NCI-H510A (cell line): ENCODE measurements at places on chromosomes 2 and 18.

- DNase-seq, result no peak
These were observed 24.0 kb upstream of the SIGLEC15 start for GRCh38 chr18:45801416-45802004.

DNA sequence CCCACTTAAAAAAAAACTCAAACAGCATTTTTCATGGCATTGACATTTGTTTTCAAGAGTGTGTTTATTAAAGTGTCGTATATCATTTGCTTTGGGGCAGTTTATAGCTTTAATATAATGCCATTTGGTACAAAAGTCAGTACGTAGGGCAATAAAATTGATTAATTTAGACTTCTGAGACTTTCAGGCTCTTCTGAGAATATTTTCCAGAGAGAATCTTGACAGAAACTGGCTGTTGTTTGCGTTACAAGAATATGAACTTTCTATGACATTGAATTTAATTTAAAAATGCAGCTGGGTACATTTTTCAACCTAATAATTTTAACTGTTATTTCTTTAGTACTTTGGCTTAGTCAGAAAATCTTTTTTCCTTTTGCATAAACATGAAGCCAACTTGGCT lies 98.9 kb downstream of the RNF144A start:
- DNase-seq, result no peak

- DNase-seq, result no peak
These were observed 10.4 kb downstream of the FEZ2 start for GRCh38 chr2:36587556-36587955.

GRCh38 chr2:47876912-47877311 lies 29.4 kb downstream of the FBXO11 start:
- no peak for DNase-seq

DNA sequence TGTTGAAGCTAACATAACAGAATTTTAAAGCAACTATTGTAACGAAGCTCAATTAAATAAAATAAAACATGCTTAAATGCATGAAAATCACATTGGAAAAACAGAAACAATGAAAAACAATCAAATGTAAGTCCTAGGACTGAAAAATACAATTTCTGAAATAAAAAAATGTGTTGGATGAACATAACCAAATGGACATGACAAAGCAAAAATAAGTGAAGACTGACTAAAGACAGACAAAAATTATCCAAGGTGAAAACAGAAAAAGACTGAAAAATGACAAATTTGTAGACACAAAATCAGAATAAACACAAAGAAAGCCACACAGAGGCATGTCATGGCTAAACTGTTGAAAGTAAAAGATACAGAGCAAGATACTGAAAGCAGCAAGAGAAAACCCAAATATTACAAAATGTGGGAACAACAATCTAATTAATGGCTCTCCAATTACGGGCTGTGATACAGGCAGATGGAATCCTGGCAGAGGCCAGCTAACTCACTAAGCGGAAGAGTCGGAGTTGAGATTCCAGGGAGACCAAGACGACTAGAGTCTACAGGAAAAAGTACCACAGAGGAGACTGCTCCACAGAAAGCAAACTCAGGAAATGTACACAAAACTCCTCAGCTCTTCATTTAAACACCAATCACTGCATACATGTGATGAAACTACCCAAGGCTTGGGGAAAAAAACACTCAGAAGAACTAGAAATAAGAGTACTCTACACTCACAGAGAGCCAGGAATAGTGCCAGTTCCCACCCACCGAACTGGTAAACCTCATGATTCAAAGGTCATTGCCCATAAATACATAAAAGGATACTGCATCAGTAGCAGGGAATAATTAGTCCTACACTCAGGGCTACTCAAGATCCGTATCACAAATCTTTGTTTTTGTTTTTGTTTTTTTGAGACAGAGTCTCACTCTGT lies 83.6 kb downstream of the ATAD2B start:
- no peak for DNase-seq

DNA sequence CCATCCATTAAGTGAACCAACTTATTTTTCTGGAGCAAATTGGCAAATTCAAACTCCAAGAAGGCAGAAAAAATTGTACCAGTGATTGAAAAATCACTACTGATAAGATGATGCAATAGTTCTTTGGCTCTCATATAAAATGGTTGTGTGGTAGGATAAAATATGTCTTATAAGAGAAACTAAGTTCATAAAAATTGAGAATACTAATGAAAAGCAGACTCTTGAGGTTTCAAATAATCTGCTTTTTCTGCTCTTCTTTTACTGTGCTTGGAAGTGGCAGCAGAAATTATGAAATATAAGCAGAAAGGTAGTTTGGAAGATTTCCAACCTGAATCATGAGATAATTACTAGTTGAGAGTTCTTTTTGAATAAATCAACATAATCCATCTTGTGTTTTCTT lies 61.9 kb downstream of the PPP1R1C start:
- DNase-seq, result no peak

GRCh38 chr2:47599171-47599570 lies 183.8 kb upstream of the MSH6 start:
- DNase-seq, result no peak

DNA sequence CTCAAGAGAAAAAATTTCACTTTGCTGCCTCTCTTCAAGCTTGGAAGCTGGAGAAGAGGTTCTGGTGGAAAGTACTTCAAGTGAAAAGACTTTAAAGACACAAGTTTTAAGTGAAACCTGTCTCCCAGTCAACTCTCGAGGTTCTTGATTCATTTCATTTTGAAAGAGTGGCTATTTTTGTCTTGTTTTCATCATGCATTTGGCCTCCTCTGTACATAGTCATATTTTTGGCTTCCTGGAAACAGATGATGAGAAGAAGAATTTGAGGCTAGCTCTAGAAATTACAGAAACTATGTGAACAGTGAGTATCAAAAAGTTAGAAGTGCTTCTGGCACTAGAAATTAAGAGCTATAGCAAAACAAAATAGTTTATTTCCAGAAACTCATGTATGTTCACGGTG lies 124.8 kb downstream of the DTNA start:
- no peak for DNase-seq

GRCh38 chr18:24060644-24061043 lies 46.1 kb downstream of the TTC39C start:
- no peak for DNase-seq

- DNase-seq, result no peak
These were observed 680.4 kb downstream of the TDRD15 start for GRCh38 chr2:21804151-21804550.

DNA sequence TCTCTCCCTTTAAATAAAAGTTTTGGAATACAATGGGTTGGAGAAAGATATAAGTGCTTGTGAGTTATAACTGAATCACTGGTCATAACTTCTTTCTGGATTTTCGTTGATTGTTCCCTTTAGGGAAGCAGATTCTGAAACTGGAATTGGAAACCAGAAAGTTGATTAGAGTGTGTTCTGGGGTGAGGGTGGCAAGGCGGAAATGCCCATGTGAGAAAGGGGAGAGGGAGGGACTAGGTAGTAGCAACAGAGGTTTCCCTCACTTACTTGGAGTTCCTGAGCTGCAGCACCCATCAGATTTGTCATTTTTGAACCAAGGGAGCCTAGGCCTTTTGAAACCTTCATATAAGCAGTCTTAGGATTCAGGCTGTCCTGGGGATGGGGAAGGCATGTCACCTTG lies 453.4 kb downstream of the KCNJ3 start:
- no peak for DNase-seq

DNA sequence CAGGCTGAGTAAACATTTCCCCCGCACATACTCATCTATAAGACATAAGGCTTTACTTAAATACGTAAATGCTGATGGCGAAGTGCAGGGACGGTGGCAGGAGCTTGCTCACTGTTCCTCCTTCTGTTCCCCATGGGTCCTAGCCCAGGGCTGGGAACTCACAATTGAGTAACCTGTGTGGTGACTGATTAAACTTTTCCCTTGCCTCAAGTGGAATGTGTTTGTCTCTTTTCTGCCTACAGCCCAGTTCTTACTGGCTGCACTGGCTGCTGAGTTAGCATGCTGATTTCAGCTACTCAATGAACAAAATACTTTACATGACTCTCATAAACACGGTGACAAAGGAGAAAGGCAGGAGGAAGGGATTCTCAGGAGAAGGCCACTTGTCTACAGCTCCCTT lies 87.3 kb downstream of the MARCO start:
- no peak for DNase-seq

- no peak for DNase-seq
These were observed 409.2 kb downstream of the CDH7 start for GRCh38 chr18:66160007-66160406.

DNA sequence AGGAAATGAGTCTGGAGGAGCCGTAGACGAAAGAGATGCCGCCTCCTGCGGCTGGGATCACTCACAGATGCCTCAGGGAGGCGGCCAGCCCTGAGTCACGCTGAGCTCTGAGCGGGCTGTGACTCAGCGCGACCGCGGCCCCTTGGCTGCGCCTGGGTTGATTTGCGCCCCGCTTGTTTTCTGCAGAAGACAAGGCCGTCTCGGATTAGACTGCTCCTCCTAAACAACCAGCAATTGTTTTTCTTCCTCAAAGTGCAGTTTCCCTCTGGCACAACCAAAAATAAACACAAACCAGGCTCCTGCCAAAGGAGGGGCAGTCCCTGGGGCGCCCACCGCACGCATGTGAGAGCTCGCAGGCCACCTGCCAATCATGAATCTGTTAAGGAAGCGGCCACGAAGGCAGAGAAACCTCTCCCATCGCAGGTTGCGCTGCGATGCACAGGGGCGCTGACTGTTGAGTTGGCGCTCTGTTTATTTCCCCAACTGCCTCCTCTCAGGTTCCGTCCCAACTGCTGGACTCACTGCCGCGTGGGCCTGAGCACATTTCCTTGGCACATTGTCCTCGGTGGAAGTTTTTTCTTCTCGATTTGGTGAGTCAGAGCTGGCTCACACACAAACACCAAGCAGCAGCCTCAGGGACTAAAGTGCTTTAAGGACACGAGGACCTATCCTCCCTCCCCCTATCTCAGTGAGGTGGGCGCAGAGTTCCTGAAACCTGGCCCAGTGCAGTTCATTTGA lies 85.2 kb upstream of the NDUFV2 start:
- DNase-seq, result no peak

DNA sequence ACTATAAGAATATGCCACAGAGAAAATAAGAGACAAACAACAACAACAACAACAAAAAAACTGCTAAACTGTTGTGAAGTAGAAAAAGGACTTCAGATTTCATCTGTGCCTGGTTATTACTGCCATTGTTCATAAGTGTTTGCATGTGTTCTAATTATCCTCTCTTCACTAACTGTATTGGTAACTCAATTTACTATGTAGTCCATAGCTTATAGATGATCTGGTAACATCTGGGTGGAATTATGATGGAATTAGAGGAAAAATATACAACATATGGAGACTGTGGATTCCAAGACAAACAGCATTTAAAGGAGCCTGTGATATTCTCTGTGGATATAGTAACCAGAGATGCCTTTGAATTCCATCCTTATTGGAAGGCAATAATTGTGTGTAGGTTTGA lies 1891.5 kb upstream of the PIK3C3 start:
- no peak for DNase-seq

GRCh38 chr2:230908595-230909191 lies 16.3 kb downstream of the GPR55 start:
- peak; percentile 93 for DNase-seq

DNA sequence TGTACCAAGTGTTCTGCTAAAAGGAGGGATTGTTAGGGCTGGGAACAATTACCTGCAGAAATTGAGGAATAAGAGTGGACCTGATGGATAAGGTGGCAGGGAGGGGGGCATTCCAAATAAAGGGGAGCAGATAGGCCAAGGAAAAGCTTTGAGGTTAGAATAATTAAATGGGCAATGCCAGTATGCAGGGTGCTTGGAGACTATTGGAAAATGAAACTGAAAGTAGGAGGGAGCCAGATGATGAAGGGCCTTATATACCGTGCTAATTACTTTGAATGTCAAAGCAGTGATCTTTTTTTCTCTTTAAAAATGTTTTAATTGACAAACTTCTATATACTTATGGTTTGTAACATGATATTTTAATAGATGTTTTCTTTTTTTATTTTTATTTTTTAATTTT lies 42.9 kb downstream of the MMADHC start:
- DNase-seq, result no peak

DNA sequence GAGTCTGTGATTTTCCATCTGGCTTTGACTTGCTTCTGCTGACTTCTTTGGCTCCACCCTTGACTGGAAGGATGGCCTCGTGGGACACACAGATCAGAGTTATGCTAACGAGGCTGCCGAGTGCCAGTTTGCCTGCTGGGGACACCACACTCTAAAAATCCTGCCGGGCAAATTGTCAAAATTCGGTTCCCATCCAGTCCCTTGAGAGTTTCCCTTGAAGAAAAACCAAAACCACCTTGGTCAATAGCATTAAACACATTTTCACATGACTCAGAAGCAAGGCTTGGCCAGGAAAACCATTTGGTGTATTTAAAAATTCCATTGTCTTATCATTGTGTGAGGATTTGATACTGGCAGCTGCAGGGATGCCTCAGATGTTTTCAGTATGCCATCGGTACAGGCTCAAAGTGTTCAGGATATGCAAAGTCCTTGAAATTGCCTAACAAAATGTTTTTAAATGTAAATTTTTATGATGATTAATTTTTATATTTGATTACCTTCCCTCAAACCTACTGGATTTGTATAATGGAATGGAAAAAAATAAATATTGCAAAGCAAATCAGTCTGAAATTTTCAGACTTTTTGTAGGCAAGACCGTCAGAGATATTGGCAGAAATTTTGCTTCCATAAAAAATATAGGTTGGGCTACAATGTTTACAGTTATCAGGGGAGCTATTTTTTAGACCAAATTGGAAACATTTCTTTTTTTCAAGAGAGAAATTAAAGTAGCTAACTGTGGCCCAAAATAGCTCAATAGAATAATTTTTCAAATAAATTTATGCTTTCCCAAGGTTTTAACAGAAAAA lies 41.6 kb downstream of the KCNE4 start:
- no peak for DNase-seq

- DNase-seq, result peak; percentile 7
These were observed 48.1 kb downstream of the LHCGR start for GRCh38 chr2:48707466-48707865.

GRCh38 chr18:22737054-22737453 lies 196.1 kb upstream of the RBBP8 start:
- no peak for DNase-seq

DNA sequence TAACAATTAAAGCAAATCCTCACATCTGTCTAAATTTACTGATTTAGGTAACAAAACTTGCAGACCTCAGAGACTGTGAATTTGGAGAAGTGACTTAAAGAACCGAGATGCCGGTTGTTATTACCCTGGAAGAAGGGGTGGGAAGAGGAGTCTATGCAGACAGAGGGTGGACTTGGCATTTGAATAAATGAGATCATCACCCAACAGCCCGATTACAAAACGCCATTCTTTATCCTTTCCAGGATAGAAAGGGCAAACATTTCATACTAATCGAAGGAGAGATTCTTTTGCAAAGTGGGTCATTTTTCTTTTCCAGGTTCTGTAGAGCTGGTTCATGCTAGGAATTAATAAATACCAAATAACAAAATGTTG lies 73.1 kb upstream of the TPO start:
- DNase-seq, result no peak

- no peak for DNase-seq
These were observed 1.5 kb downstream of the XDH start for GRCh38 chr2:31413025-31413424.

- DNase-seq, result no peak
These were observed 8.2 kb downstream of the SPTBN1 start for GRCh38 chr2:54464341-54464740.

GRCh38 chr2:162787616-162788015 lies 51.0 kb downstream of the KCNH7 start:
- no peak for DNase-seq
